ENCODE measurements at places on chromosomes 3 and 15.

- no peak for DNase-seq
Observed at GRCh38 chr3:194761384-194761783, 75.7 kb downstream of the FAM43A start.

GRCh38 chr3:189488241-189488767, 142.9 kb upstream of the TP63 start:
- no peak for DNase-seq

- no peak for DNase-seq
Observed at GRCh38 chr15:70358871-70359647, 261.3 kb upstream of the TLE3 start.

DNA sequence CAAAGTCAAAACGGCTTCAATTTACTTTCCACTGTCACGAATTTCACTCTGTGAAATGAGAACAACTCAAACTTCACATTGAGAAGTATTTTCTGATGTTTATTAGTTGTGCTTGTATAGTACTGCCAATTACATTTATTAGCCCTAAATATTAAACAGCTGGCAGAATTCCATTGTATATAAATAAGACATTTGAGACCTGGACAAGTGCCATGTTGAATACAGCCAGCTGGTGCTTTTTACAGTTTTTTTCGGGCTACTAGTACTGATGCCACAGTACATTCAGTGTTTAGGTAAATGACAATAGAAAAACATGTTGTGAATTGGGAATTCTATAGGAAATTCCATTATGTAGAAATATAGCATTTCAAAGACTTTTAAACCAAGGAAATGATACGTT, 79.0 kb downstream of the EPHA3 start:
- DNase-seq, result no peak

DNA sequence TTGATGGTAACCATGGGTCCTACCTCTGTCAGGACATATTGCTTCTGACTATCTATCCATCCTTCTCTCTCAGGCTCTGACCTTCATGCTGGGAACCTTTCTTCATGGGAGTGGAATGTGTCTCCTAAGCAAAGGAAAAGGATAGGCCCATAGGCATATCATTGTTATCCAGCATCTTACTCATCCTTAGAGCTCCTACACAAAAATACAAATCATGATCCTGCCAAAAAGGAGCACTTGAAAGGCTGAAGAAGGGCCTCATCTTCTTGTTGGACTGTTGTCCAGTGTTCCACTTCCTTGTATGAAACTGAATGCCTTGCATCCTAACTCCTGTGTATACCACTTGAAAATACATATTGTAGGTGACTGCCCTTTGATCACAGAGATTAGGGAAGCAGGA, 96.1 kb upstream of the SOX2 start:
- DNase-seq, result no peak

- no peak for DNase-seq
Observed at GRCh38 chr15:58436552-58436951, 4.8 kb downstream of the LIPC start.

GRCh38 chr3:184180165-184180564, 5.5 kb downstream of the AP2M1 start:
- DNase-seq, result no peak

GRCh38 chr3:45067486-45067885, 41.4 kb downstream of the CLEC3B start:
- no peak for DNase-seq

- DNase-seq, result no peak
Observed at GRCh38 chr3:187212705-187213104, 15.4 kb downstream of the RTP1 start.

GRCh38 chr3:420584-420983, 224.0 kb downstream of the CHL1 start:
- DNase-seq, result no peak

- DNase-seq, result no peak
Observed at GRCh38 chr3:16900779-16901440, 16.2 kb downstream of the PLCL2 start.

GRCh38 chr15:76011627-76012551, at the start of gene NRG4:
NRG4 (minus strand) TSS chr15:76012424; CDS start chr15:76011230, 1,194 bp downstream.
- DNase-seq, result no peak

DNA sequence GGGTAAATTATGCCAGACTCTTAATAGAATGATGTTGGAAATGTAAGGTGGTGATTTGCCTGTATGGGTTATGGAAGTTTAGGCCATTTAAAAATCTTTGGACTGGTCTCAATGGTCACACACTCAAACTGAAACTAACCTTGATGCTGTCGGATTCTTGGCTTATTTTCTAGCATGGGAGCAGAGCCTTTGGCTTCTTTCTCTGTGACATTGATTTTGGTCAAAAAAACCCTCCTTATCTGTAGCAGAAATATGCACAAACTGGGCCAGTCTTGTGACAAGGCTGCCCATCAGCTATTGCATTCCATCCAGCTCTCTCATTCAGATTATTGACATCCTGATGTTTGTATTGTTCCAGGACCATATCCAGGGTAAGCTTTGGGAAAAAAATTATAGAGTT, 35.9 kb downstream of the ARPP21 start:
- DNase-seq, result no peak

- no peak for DNase-seq
Observed at GRCh38 chr15:35755237-35755802, 209.4 kb upstream of the DPH6 start.

DNA sequence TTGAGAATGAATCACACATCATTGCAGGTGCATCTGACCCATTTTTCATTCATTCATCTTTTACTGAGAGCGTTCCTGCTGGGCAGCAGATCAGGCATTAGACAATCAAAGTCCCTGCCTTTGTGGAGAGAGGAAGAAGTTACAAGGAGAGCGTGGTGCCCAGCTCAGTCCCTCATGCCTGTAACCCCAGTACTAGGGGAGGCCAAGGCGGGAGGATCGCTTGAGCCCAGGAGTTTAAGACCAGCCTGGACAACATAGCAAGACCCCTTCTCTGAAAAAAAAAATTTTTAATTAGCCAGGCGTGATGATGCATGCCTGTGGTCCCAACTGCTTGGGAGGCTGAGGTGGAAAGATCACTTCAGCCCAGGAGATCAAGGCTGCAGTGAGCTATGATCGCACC, 35.0 kb upstream of the MEX3B start:
- no peak for DNase-seq

DNA sequence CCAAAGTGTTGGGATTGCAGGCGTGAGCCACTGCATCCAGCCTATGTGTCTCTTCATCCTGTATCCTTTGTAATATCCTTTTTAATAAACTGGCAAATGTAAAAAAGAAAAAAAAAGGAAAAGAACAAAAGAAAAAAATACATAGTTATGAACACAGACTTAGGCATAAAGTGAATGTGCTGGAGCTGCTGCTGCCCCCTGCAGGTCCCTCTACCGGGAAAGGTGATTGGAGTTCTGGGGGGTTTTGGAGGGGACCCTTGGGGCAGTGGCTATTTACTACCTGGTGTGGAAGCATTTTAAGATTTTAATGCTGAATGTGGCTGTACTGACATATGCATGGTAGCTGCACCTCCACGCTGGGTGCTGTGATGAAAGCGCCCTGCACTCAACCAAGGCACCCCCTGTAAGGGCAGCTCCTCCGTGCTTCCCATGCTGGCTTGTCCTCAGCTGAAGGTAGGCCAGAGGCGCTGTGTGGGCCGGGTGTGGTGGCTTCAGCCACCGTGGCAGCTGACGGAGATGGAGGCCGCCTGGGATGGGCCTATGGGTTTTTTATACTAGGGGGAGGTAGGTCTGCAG, 49.9 kb downstream of the RPLP1 start:
- no peak for DNase-seq

- no peak for DNase-seq
Observed at GRCh38 chr3:110246796-110247376, 824.7 kb upstream of the NECTIN3 start.

DNA sequence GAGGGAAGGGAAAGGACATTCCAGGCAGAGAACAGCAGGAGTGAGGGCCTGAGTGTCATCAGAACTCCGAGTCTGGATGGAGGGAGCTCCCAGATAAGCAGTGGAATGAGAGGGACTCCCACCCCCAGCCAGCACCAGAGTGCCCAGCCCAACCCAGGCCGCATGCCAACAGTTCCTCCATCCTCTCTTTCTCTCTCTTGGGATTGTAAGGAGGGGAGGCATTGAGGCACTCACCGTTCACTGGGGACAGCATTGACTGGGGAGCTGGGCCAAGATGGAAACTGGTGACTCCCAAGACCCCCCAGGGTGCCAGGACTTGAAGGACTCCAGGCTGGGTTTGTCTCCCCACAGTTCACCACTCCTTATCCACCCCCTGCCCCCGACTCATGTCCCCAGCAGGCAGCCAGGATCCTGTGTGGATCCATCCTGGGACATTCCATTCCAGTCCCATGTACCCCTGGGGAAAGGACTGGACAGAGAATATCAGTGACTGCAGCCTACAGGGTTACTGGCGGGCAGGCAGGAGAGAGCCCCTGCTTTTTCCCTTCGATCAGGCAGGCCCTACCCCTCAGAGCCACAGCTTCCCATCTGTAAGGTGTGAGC, 15.7 kb downstream of the PTH1R start:
- no peak for DNase-seq

GRCh38 chr3:23376516-23377248, 173.6 kb downstream of the UBE2E2 start:
- DNase-seq, result no peak

- no peak for DNase-seq
Observed at GRCh38 chr3:116809208-116809607, 99.6 kb downstream of the TUSC7 start.

- no peak for DNase-seq
Observed at GRCh38 chr3:46932455-46933225, 43.9 kb downstream of the CCDC12 start.

DNA sequence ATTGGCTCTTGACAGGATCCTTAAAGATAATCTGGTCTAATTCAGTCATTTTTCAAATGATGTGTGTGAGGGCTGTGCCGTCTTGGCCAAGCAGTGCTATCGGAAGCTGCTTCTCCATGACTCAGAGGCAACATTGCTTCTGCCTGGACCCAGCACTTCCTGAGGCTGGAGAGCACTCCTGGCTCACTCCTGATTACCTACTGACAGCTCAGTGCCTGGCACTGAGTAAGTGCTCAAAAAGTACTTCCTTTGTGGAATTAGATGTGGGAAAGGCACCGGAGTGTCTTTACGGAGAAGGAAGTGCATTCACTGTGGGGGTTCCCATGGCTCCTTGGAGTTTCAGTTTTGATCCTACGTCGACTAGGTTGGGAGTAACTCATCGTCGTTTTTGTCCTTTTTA, 86.9 kb upstream of the UBE3A start:
- no peak for DNase-seq

GRCh38 chr3:171256445-171257250, 203.6 kb downstream of the TNIK start:
- no peak for DNase-seq

GRCh38 chr3:59185591-59186369, 136.0 kb upstream of the CFAP20DC start:
- no peak for DNase-seq

DNA sequence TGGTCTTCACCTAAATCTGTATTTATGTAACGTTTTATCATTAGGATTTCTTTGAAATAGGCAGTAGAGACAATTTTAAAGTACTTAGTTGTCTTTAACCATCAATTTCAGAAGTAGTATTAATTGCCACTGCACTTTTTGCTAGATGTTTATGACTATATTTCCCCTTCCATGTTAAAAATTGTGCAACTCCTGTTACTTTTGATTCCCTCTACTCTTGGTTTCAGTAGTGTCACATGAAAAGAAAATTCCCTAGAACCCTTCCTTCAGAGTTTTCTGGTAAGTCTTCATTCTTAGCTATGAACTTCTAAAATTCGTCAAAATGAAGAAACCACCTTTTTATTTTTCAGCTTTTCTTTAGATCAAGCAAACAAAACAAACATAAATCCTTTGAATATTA, 7.1 kb downstream of the PIAS1 start:
- DNase-seq, result no peak

GRCh38 chr3:141127344-141128125, 76.4 kb downstream of the SPSB4 start:
- DNase-seq, result no peak

DNA sequence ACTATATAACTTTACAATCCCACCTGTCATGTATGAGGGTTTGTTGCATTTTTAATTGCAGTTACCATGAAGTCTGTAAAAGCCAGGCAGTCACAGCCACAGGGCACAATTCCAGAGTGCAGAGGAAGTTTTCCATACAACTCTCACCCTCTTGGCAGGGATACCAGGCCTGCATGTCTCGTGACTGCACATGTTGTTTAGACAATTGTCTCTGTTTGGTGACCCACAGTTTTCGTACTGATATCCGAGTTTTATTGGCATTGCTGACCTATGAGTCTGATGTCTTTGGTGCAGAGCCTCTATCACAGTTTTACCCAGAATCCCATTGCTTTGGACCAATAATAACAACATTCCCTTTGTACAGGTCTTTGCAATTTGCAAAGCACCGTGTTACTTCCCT, 24.9 kb upstream of the MYZAP start:
- DNase-seq, result no peak

Data from stimulated activated CD4-positive, alpha-beta T cell treated with anti-CD3 and anti-CD28 coated beads, Interleukin-1b, Interleukin-23, amount 100 ng/mL, for 1 hour (primary cell).